ENCODE measurements at places on chromosomes 3 and 15. TPM values are rescaled to one million over a fixed set of nuclear protein-coding genes. Genes with fewer than 3 reads are reported as not detected.

BNC1 gene
- total RNA-seq: 2.3 TPM

PPARG gene
- total RNA-seq: 3.3 TPM

DNA sequence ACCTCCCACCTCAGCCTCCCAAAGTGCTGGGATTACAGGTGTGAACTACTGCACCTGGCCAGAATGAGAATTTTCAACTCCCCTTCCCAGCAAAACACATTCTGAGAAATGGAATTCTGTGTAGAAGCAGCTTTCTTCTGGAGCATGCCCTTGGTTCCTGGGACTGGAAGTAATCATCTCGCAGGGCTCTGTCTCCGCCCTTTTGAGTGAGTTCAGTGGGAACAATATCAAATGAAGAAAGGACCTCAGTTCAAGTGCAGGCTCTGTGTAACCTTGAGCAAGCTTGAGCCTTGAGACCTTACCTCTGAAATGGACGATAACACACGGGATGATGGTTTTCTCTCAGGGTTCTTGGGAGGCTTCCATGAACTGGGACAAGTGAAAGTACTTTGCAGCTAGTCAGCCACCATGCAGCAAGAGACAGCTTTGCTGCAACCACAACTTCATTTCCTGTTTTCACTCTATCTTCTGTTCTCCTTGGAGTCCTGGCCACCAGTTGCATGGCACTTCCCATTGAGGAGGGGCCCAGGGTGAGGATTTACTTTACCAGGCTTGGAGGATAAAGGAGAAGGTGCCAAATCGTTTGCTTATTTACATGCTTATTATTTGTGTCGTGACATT lies 35.7 kb upstream of the IGF1R start:
- H3K4me3 ChIP-seq: no peak overlapping the region
- peaks cover 4% of the 10 kb centered on the region for H3K27me3 ChIP-seq

- H3K4me1 ChIP-seq: no peaks in the 10 kb centered on the region
- H3K36me3 ChIP-seq: no peaks in the 10 kb centered on the region
- H3K4me3 ChIP-seq: no peak overlapping the region
Observed at GRCh38 chr15:86028961-86029360, 50.7 kb upstream of the AGBL1 start.

GRCh38 chr15:79065706-79066376 lies 24.7 kb downstream of the RASGRF1 start:
- H3K27me3 ChIP-seq: peaks cover 31% of the 10 kb centered on the region
- DNase-seq: no peak
- no peak overlapping the region for H3K27ac ChIP-seq
- H3K4me1 ChIP-seq: no peaks in the 10 kb centered on the region

- no peaks in the 10 kb centered on the region for H3K4me1 ChIP-seq
- no peak overlapping the region for H3K4me3 ChIP-seq
- peaks cover 31% of the 10 kb centered on the region for H3K27me3 ChIP-seq
- no peak overlapping the region for H3K27ac ChIP-seq
- no peak for DNase-seq
Observed at GRCh38 chr3:130636480-130637234, 110.0 kb downstream of the PIK3R4 start.

DNA sequence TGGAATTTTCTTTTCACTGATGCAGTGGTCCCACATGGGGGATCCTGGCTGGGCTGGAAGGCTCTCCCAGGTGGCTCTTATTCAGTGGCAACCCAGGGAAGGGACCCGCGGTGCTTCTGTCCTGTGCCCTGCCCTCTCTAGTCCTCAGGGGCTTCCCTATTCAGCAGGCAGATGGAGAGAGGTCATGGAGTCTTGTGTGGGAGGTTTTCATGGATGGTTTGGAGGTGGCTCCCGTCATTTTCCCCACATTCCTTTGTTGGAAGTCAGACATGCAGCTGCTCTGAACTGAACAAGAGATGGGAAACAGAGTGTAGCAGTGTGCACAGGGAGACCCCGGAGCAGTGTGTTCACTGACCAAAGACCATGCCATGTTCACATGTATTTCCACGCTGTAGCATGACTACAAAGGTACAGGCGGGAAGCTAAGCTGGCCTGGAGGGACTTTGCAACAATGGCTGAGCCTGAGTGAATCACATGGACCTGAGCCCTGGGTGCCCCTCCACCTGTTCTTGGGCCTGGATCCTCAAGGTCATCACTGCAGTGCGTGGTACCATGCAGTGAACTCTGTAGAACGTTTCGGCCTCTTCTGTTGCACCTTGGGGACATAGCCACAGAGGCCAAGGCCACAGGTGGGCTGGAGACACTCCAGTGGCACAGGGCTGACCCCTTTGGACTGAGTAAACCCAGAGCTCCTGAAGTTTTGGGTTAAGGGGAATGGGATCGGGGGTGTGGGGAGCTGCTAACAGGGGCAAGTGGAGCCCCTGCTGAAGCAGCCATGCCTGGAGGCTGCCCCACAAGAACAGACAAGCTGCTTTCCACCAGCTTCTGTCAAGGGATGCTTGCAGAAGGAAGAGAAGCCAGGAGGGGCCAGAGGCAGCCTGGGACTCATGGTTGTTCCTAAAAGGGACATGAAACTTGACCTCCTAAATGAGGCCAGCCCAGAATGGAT lies 123.0 kb downstream of the ASB7 start:
- no peak overlapping the region for H3K4me3 ChIP-seq
- peaks cover 62% of the 10 kb centered on the region for H3K4me1 ChIP-seq
- no peak for DNase-seq
- H3K27me3 ChIP-seq: no peaks in the 10 kb centered on the region

- H3K4me1 ChIP-seq: no peaks in the 10 kb centered on the region
- no peaks in the 10 kb centered on the region for H3K36me3 ChIP-seq
- no peak for DNase-seq
- H3K4me3 ChIP-seq: no peak overlapping the region
- peaks cover 2% of the 10 kb centered on the region for H3K27me3 ChIP-seq
- H3K27ac ChIP-seq: no peak overlapping the region
Observed at GRCh38 chr3:3705090-3705775, 94.0 kb upstream of the LRRN1 start.

GRCh38 chr15:80619680-80620079 lies 75.4 kb upstream of the ABHD17C start:
- DNase-seq: no peak
- H3K36me3 ChIP-seq: peaks cover 3% of the 10 kb centered on the region
- H3K4me3 ChIP-seq: no peak overlapping the region
- no peaks in the 10 kb centered on the region for H3K27me3 ChIP-seq
- H3K27ac ChIP-seq: no peak overlapping the region

- H3K27ac ChIP-seq: no peak overlapping the region
- DNase-seq: no peak
- no peaks in the 10 kb centered on the region for H3K27me3 ChIP-seq
- H3K4me3 ChIP-seq: no peak overlapping the region
- peaks cover 2% of the 10 kb centered on the region for H3K36me3 ChIP-seq
Observed at GRCh38 chr3:58924578-58924977, 125.2 kb downstream of the CFAP20DC start.

GBE1 gene
- 53.8 TPM for total RNA-seq

ARNT2 gene
- 30.7 TPM for total RNA-seq

- H3K4me3 ChIP-seq: no peak overlapping the region
- H3K27me3 ChIP-seq: no peaks in the 10 kb centered on the region
- peak overlapping the region; percentile 34 for H3K27ac ChIP-seq
- peaks cover 36% of the 10 kb centered on the region for H3K4me1 ChIP-seq
Observed at GRCh38 chr3:122797291-122797690, 2.4 kb downstream of the SLC49A4 start.

GRCh38 chr15:61530769-61531168 lies 301.7 kb upstream of the RORA start:
- H3K4me1 ChIP-seq: no peaks in the 10 kb centered on the region
- no peaks in the 10 kb centered on the region for H3K36me3 ChIP-seq
- peaks cover 12% of the 10 kb centered on the region for H3K27me3 ChIP-seq
- H3K27ac ChIP-seq: no peak overlapping the region

- H3K4me1 ChIP-seq: peaks cover 18% of the 10 kb centered on the region
- no peak within 1 kb of the TSS for H3K27ac ChIP-seq
- peak within 1 kb of the TSS; percentile 82 for H3K4me3 ChIP-seq
- H3K27me3 ChIP-seq: peaks cover 21% of the 10 kb centered on the region
- H3K36me3 ChIP-seq: no peaks in the 10 kb centered on the region
Observed at GRCh38 chr3:19147905-19148767, at the start of gene KCNH8. Gene KCNH8, plus strand, starts transcription at chr3:19148510. Its CDS starts 210 bp downstream, at chr3:19148720.

- peaks cover 14% of the 10 kb centered on the region for H3K27me3 ChIP-seq
- H3K27ac ChIP-seq: no peak overlapping the region
- H3K4me3 ChIP-seq: no peak overlapping the region
Observed at GRCh38 chr3:43958005-43958770, 267.4 kb downstream of the ABHD5 start.

CISH gene
- 1.8 TPM for total RNA-seq

DNA sequence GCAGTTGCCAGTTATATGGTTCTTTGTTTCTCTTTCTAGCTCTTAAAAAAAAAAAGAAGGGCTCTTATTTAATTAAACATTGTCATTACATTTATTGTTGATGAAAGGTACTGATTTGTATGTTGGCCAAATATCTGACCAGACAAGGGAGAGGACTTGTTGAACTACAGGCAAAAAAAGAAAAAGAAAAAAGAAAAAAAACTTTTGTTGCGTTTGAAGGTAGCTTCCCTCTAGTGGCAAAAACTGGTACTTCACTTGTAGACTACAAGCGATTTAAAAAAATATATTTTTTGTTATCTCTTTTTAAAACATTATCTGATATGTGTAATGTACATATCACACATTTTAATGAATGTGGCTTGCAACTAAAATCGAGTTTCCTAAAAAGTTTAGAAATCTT lies 280.6 kb downstream of the ROBO2 start:
- DNase-seq: no peak
- no peaks in the 10 kb centered on the region for H3K27me3 ChIP-seq
- peaks cover 29% of the 10 kb centered on the region for H3K4me1 ChIP-seq
- no peak overlapping the region for H3K27ac ChIP-seq
- peak overlapping the region; percentile 44 for H3K4me3 ChIP-seq

GRCh38 chr3:73745526-73746191 lies 120.9 kb upstream of the PDZRN3 start:
- no peaks in the 10 kb centered on the region for H3K36me3 ChIP-seq
- H3K27me3 ChIP-seq: no peaks in the 10 kb centered on the region
- no peak overlapping the region for H3K4me3 ChIP-seq
- peaks cover 29% of the 10 kb centered on the region for H3K4me1 ChIP-seq
- no peak for DNase-seq
- H3K27ac ChIP-seq: no peak overlapping the region

- H3K27me3 ChIP-seq: peaks cover 47% of the 10 kb centered on the region
- H3K36me3 ChIP-seq: no peaks in the 10 kb centered on the region
- no peaks in the 10 kb centered on the region for H3K4me1 ChIP-seq
- H3K4me3 ChIP-seq: no peak overlapping the region
- H3K27ac ChIP-seq: no peak overlapping the region
Observed at GRCh38 chr3:10855871-10856662, 40.0 kb downstream of the SLC6A11 start.

All from chondrocyte (in vitro differentiated cells).